Hematopoietic multipotent progenitor cell treated with erythropoietin and hydrocortisone succinate and interleukin-3 and kit ligand, for 4 days (in vitro differentiated cells): ENCODE measurements at places on chromosomes 6 and 20.

DNA sequence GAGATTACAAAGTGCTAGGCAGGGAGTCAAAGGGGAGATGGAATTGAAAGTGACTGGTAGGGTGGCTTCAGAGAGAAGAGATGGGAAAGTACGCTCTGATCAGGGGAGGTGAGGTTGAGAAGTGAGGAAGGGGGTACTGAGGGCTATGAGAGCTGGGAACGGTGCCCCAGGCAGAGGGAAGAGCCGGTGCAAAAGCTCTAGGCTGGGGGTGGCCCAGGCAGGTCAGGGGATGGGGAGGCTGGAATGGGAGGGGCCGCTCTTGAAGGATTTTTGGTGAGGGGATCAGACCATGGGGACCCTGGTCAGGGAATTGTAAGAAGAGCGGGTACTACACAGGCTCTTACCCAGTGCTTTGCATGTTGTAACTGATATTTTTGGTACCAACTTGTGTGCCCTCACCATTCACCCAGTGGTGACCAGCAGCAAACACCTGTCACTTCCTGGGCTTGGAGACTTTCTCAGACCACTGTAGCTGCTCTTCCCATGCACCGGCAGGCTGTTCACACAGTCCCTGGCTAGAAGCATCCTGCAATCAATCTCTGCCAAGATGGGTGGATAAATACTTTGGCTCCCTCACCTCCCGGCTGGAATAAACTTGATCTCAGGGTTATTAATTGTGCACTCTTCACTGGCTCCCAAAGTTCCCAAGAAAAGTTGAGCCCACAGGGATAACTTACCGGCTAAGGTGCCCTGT lies 24.0 kb downstream of the PCK1 start:
- DNase-seq, result no peak

DNA sequence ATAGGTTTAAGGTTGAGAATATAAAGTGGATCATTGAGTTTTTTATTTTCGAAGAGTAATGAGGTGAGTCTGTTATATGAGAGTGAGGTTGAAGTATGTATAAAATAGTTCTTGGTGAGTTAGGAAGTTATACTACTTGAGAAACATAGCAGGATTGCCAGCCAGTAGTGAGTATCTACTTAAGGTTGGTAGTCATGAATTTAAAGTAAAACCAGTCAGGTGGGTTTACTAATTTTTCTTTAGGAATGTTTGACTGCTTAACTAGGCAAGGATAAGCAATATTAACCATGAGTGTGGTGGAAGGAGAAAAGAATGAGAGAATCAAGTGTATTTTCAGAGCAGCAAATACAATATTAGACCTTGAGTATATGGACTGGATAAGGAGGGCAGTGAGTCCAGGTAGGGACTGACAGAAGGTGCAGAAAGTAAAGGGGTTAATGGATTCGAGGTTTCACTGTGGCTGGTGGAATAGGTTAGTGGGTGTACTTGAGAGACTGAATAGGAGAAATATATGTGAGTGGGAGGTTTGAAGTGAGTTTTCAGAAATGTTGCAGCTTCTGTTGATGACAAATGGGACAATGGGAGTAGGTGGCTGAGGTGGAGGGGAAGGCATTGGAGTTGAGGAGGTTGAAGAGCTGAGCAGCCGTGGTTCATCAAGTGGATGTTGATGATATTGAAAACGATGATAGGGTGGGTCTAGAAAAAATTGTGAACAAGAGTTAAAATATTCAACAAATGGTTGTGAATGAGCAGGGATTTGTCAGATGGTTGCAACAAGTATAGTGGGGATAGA lies 232.5 kb upstream of the ASCC3 start:
- DNase-seq, result no peak

GRCh38 chr6:90385759-90386313 lies 89.2 kb upstream of the BACH2 start:
- DNase-seq, result peak; percentile 43

DNA sequence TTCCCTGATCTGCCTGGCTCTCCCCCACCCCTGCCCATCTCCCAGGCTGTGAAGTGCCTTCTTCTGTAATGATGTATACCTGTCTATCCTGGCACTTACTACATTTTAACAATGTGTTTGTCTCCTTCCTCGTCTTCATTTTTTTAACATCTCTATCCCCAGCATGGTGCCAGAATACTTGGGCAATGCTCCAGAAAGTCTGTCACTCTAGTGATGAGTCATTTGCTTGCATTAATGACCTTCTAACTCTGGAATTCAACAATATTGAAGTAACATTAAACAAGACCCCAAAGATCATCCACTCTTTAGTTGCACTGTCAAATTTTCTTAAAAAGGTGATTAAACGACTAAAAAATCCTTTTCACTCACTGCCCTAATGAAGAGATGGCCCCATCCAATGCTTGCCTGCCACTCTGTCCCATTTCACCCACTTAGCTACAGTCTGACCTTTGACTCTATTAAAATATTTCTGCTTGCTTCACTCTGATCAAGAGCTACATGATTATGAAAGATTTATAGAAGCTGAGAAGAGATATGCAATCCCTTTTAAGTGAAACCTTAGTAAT lies 7.7 kb upstream of the KLHL31 start:
- DNase-seq, result peak; percentile 20

DNA sequence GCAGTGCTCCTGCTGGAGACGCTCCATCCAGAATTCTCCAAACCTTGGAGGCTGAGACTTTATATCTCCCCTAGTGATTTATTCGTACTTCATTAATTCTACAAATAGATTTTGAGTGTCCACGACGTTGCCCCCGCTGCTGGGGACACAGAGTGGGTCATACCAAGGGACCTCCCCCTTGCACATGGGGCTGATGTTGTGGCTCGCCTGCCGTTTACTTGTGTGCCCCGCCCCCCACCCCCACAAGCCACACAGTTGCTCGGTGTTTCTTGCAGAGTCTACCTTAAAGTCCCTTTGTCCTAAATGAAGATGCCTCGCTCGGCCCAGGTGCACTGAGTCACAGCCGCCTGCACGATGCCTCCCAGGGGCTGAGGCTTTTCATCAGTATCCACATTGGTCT lies 20.3 kb upstream of the SMOC2 start:
- no peak for DNase-seq

DNA sequence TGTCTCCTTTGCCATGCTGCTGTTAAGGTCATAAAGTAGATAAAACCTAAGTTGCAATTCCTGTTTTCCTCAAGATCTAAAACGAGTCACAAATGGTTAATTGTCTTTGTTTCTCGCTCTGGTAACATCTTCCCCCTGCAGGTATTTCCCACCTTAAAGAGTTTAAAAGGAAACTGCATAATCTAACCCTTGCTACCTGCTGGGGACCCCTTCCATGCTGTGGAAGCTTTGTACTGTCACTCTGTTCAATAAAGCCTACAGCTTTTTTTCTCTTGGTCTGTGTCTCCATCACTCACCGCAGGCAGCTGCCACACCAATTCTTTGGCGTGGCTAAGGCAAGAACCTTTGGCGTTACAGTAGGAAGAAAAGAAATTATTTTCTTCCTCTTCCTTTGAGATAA lies 117.7 kb upstream of the GJE1 start:
- no peak for DNase-seq

- no peak for DNase-seq
Observed at GRCh38 chr20:11110535-11110934, 436.7 kb upstream of the JAG1 start.
